ENCODE measurements at places on chromosomes 7 and 10.
A peak's percentile ranks its signal among the peaks of the same experiment; 100 is the strongest.

- DNase-seq: peak; percentile 65
Measured at GRCh38 chr7:2785071-2785500, 59.0 kb downstream of the GNA12 start.

DNA sequence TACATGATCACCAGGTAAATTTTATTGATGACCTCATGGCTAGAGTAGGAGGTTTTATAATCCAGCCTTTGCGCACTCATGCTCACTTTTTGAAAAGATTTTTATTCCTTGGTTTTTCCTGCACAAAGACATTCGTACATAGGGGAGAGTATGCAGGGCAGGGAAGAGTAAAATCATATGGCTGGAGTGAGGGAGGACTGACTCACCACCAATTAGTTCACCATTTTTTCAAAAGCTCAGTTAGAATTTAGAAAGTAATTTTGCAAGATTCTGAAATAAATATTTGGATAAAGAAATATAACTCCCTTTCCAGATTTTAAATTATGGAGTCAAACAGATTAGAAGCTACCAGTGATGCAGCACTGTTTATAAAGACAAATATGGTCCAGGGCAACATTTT is 111.9 kb downstream of the SEMA3D start:
- no peak for DNase-seq

GRCh38 chr7:142669074-142669654 is 80.1 kb upstream of the PRSS1 start:
- DNase-seq: peak; percentile 50

- peak; percentile 63 for DNase-seq
Measured at GRCh38 chr10:26556748-26557640, 118.9 kb downstream of the APBB1IP start.

DNA sequence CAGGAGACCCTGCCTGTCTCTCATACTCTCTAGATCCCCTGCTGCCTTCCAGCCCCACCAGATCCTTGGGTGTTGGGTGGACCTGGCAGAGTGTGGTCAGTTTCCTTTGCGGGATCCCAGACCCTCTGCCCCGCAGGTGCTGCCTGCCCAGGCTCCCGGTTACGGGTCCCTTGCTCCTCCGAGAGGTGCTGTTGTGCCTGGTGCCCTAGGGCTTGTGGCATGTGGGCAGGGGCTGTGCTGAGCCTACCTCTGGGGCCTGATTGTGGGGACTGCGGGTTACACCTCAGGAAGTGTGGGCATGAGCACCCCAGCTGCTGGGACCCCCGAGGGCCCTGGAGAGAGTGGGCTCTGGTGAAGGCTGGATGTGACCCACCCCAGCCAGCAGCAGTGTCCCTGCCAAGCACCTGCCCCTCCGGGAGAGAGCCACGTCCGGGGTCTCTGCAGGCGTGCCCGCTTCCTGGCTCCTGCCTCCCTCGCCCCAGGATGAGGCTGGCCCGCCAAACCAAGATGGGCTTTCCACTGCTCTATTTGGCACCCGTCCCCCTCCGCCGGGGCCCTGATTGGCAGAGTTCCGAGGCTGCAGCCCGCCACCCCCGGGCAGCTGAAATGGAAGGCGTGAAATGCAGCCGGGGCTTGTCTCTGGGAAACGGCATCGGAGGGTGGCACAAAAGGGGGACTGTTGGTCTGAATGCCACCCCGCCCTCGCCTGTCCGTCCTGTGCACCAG is 17.0 kb downstream of the CLIP2 start:
- no peak for DNase-seq

DNA sequence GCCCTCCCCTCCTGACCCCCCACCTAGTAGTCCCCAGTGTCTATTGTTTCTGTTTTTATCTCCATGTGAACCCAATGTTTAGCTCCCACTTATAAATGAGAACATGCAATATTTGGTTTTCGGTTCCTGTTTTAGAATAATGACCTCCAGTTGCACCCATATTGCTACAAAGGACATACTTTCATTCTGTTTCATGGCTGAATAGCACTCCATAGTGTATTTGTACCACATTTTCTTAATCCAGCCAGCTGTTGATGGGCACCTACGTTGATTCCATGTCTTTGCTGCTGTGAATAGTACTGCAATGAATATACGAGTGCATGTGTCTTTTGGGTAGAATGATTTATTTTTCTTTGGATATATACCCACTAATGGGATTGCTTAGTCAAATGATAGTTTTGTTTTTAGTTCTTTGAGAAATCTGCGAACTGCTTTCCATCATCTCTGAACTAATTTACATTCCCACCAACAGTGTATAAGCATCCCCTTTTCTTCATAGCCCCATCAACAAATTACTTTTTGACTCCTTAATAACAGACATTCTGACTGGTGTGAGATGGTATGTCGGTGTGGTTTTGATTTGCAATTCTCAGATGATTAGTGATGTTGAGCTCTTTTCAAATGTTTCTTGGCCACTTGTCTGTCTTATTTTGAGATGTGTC is 128.4 kb upstream of the PHYHIPL start:
- DNase-seq: no peak

Measured in choroid plexus epithelial cell (primary cell).